Activated gamma-delta T cell treated with anti-CD3 and anti-CD28 coated beads, Interleukin-2, amount 50 U/mL, for 16 hours (primary cell): ENCODE measurements at places on chromosomes 3 and 15.

GRCh38 chr15:81889485-81889881, 156.3 kb downstream of the MEX3B start:
- DNase-seq: no peak

- no peak for DNase-seq
Measured at GRCh38 chr15:60571008-60571420, 92.1 kb upstream of the ICE2 start.

GRCh38 chr3:195133462-195133861, 137.5 kb downstream of the XXYLT1 start:
- no peak for DNase-seq

GRCh38 chr3:132004571-132004970, 30.2 kb downstream of the CPNE4 start:
- no peak for DNase-seq

GRCh38 chr3:108835101-108835500, 12.5 kb downstream of the TRAT1 start:
- DNase-seq: peak; percentile 34

GRCh38 chr3:109050591-109051167, 67.3 kb downstream of the MORC1 start:
- DNase-seq: no peak

GRCh38 chr3:125150525-125151441, 61.8 kb downstream of the SLC12A8 start:
- peak; percentile 40 for DNase-seq

DNA sequence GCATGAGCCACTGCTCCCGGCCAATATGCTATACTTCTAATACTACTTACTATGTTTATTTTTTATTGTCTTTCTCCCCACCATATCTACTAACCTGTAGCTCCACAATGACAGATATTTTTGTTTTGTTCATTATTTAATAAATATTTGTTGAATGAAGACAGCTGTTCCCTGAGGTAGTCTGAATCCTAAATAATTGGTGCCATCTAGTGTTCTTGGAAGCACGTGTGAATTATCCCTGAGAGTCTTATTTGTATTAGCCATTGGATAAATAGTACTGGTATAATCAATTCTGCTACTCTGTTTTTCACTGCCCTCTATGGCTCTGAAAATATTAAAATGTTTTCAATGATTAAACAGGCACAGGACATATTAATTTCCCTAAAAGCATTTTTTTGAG, 5.6 kb upstream of the APPL1 start:
- DNase-seq: no peak

- no peak for DNase-seq
Measured at GRCh38 chr15:32905481-32905880, 187.7 kb downstream of the GREM1 start.

DNA sequence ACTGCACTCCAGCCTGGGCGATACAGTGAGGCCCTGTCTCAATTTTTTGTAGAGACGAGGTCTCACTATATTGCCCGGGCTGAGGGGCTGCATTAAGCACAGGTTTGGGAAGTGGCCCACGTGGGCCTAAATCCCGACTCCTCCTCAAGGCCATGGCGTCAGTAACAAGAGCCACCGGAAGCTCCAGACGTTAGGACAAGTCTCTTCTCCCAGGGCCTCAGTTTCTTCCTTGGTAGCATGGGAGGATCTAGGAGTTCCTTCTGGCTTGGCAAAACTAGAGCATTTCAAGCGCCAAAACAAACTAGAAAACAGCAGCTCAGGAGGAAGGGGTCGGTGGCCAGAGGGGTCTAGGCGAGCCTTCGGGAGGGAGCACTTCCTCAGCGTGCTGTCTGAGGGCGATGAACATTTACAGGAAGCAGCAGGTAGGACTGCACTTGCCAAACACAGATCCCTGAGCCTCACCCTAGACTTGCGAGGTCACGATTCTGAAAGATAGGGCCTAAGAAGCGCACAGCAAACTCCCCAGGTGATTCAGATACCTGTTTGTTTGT, 536 bp downstream of the SNAPC5 start:
- no peak for DNase-seq
